ENCODE measurements at places on chromosomes 7 and 10.
A peak's percentile ranks its signal among the peaks of the same experiment; 100 is the strongest.

- no peak for DNase-seq
Observed at GRCh38 chr10:92829042-92829785, 19.1 kb upstream of the EXOC6 start.

- DNase-seq, result no peak
Observed at GRCh38 chr7:22676385-22676784, 50.6 kb upstream of the IL6 start.

DNA sequence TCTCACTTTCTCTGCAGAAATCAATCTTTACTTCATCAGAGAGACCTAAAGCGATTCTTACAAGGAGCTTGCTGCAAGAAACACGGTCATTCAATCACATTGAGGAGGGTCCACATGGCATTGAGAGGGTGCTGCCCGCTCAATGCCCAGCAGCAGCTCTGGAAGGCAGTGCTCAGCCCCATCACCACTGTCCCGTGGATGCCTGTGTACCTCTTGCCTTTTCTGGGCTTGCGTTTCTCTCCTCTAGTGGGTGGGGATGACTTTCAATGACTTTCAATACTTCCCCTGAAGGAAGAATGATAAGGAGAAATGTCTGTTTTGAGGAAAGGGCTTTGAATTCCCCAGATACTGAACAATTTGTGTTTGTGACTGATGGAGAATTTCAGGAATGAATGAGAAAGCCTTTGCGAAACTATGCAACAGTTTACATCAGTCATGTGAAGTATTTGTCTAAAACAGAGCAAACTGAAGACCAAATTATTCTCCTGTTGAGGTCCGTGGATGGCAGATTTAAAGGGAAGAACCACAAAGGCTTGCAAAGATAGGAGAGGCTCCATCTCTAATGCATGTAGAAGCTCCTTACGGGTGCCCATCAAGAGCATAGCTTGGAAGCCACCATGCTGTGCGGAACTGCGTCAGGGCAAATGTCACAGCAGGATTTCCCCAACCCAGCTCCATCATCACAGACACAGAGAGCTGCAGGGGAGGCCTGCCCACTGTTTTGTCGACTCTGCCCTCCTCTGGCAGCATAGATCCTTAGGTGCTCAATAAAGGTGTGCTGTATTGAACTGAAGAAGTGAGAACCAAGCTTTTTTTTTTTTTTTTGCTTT lies 6.6 kb upstream of the ZNF22 start:
- DNase-seq, result no peak

GRCh38 chr10:84194424-84195043 lies at the start of gene CDHR1:
CDHR1 (plus strand) TSS chr10:84194537; CDS start chr10:84194761, 224 bp downstream.
- DNase-seq, result peak; percentile 17

DNA sequence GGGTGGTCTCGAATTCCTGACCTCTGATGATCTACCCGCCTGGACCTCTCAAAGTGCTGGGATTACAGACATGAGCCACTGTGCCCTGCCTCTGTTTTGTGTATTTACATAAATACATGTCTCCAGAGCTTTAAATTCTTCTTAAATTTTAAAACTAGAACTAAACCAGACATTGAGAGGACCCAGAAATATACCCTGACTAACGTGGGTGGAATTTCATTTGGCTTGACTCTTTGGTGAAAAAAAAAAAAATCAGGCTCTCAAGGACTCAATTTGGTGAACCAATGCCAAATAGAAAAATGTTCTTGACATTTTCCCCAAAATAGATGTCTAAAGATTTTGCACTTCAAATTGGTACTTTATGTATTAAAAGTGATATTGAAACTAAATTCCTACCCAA lies 16.6 kb upstream of the FAS start:
- no peak for DNase-seq

- no peak for DNase-seq
Observed at GRCh38 chr7:155733582-155734444, 78.5 kb downstream of the SHH start.

GRCh38 chr10:75103881-75104686 lies 7.4 kb upstream of the SAMD8 start:
- no peak for DNase-seq

DNA sequence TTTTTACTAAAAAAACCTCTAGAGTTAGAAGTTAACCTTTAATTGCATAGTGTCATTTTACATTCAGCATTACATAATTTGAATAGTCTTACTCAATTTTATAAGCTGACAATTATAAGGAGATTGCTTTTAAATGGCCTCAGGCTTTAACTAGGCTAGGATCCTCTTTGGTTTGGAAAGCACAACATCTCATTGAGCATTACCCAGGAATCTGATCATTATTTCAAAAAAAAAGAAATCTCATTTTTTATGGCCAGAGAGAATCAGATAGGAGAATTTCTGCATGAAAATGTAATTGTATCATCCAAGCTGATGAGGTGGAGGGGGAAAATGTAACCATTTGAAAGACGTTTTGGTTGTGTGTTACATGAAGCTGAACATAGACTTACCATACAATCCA lies 324.9 kb upstream of the POT1 start:
- DNase-seq, result no peak

- DNase-seq, result no peak
Observed at GRCh38 chr10:33947544-33947943, 613.1 kb upstream of the NRP1 start.

- DNase-seq, result no peak
Observed at GRCh38 chr10:18333621-18334020, 193.4 kb downstream of the CACNB2 start.

DNA sequence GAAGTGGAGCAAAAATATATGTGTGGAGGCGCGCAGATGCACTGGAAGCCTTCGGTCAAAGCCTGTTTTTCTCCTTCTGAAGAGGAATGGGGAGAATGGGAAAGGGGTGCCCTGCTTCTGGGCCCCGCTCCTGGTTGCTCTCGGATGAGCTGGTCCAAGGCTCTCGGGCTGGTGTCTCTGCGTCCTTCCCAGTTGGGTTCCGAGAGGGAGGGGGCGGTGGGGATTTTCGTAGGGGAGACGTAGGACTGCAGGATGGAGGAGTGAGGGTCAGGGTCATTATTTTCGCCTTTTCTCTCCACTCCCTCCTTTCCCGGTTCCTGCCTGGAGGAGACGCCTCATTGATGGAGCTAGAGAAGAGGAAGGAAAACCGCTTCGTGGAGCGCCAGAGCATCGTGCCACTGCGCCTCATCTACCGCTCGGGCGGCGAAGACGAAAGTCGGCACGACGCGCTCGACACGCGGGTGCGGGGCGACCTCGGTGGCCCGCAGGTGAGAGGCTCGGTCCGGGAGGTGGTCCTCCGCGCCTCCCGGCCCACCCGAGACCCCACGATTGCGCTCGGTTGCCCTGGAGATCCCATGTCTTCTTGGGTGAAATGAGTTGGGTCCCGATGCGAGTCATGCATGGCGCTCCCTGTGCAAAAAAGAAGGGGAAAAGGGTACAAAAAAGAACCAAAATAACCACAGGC lies 790 bp downstream of the ADAM22 start:
- DNase-seq, result no peak

All from T-helper 9 cell (primary cell).